ENCODE measurements at places on chromosomes 7 and 10.

DNA sequence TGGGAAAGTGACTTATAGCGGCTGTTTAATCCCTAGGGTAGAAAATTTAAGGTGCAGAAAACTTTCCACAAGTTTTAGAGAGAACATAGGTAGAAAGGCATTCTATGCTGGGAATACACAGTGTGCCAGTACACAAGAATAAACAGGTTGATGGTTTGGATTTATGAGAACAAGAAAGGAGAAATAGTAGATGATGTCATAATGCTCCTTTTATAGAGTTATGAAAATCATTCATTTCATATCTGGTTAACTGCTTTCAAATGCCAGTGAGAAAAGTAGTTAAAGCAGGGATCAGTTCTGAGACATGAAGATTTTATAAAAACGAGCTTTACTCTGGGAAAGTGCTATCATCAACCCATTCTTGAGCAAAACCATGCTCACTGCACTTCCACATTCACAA, 311.4 kb downstream of the PARD3 start:
- no peak for DNase-seq

DNA sequence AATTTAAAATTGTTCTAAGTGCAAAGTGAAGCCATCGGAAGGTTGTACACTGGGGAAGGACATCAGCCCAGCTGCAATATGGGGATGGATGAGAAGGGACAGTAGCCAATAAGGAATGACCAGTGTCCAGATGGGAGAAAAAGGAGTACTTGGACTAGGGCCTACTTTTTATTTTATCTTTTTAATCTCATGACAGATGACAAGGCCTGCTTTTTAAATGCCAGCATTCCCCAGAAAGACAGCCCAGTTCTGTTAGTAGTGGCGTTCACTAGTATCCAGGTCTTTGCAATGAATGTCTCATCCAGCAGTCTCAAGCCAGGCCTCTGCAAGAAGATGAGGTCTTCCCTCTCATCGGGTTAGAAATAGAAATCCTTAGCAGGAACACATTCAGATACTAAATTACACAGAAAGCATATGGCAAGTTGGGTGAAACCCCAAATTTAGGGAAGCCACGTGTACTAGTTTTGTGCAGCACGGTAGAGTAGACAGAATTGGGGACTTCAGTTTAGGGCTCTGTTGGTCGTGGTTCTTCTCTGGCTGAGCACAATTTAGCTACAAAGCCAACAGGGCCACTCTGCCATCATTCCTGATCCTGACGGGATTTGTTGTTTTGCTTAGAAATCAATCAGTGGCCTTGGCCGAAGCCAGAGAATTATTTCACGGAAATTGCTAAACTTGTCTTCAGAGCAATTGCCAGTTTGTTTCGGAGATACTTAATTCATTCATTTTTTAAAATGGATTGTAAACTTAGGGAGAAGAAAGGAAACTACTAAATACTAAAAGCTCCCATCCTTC, 227.8 kb downstream of the ARHGAP21 start:
- no peak for DNase-seq

DNA sequence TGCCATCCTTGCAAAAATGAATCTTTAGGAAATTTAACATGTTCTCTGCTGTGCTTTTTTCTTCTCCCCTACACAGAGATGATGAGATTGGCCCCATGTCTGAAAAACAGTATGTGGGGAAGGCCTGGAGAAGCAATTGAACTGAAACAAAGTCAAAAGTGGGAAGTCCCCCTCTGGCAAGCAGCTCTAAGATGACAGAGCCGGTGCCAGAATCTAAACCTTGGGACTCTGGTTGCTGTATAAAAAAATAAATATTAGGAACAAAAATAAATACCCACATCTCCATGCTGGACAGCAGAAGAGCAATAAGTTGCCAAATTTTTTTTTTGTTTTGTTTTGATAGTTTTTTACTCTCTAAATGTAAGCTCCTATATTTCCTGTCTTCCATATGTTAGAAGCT, 51.8 kb upstream of the TRIL start:
- no peak for DNase-seq

- DNase-seq, result peak; percentile 31
Measured at GRCh38 chr7:18570890-18571478, 75.4 kb downstream of the HDAC9 start.

DNA sequence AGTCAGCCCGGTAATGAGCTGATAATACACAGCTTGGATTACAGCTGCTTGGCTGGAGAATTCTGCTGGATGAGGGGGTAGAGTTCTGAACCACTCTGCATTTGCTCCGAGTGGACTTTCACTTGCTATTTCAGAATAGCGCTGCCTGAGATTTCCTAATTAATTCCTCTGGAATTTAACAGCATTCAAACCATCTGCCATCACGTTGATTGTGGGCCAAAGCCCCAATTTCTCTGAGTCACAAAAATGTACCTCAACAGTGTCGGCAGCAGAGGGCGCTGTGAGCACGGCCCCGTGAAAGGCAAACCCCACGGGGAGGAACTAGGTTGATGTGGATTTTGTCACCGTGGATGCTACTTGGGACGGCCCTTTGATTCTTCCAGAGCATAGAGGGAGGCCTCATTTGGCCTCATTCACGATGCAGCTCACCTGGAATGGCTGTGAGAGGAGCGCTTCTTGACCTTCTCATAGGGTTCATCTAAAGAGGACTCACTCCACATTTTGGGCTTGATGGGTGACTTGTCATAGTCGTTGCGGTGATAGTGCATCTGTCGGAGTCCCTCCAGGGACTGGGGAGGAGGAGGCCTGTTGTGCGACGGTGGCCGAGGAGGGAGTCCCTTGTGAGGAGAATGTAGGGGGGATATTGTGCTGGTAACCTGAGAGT, 73.3 kb downstream of the PRPF18 start:
- no peak for DNase-seq

DNA sequence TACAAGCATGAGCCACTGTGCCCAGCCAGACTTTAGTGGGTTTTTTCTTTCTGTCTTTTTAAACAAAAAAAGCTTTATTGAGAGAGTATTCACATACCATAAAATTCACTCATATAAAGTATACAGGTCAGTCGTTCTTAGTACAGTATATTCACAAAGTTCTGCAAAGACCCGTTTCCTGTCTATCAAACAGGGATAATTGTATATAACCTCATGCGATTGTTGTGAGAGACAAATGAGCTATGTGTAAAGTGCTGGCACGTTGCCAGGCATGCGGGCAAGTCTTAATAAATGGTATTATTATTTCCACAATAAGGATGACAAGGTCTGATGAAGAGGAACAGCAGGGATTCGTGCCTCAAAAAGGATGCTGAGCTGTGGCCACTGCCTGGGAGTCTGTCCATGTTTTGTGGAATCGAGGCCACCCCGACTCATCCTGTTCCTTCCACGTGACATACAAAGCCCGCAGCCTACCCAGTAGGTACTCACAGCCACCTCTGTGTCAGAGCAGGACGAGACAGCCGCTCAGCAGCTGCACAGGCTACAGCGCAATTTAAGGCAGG, 51.6 kb downstream of the SMKR1 start:
- no peak for DNase-seq

Measured in HCT116 (cell line).